NCI-H1048 (cell line): ENCODE measurements at places on chromosomes 13 and 19.

DNA sequence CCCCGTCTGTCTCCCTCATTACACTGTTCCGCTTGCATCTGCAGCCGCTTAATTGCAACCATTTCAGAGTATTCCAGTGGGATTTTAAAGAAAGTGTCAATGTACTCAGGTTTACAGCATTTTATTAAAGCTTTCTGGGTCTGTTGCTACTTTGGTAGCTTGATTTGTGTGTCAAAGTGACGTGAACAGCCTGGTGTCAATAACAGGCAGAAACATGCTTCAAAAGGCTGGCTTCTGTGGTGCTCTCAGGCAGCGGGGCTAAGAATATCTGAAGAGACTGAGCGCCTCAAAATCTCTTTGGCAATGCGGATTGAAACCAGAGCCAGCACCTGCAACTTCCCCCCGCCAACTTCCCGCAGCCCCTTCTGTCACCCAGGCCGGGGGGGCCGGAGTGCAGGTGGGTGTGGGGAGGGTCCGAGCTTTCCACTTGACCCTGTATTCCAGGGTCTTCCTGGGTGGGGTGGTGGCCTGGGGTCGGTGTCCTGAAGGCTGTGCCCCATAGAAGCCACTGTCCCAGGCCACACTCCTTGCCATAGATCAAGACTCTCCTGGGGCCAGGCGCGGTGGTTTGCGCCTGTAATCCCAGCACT lies 81.2 kb downstream of the KDM4B start:
- no peak for DNase-seq

DNA sequence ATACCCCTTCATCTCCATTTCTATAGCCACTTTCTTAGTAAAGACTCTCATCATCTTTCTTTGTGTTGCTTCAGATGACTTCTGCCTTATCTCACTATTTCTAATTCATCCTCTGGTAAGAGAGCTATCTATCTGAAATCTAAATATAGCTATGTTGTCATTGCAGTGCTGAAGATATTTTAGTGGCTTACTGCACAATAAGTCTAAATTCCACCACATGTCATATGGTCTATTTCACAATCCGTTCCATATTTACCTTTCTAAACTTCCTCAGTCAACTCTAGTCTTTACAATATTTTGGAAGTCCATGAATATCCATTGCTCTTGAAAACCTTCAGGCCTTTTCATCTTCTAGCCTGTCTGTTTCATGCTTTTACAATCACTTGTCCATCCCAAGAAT lies 465.1 kb upstream of the SLC10A2 start:
- DNase-seq: no peak

GRCh38 chr13:85503797-85504196 lies 295.4 kb downstream of the SLITRK6 start:
- no peak for DNase-seq

DNA sequence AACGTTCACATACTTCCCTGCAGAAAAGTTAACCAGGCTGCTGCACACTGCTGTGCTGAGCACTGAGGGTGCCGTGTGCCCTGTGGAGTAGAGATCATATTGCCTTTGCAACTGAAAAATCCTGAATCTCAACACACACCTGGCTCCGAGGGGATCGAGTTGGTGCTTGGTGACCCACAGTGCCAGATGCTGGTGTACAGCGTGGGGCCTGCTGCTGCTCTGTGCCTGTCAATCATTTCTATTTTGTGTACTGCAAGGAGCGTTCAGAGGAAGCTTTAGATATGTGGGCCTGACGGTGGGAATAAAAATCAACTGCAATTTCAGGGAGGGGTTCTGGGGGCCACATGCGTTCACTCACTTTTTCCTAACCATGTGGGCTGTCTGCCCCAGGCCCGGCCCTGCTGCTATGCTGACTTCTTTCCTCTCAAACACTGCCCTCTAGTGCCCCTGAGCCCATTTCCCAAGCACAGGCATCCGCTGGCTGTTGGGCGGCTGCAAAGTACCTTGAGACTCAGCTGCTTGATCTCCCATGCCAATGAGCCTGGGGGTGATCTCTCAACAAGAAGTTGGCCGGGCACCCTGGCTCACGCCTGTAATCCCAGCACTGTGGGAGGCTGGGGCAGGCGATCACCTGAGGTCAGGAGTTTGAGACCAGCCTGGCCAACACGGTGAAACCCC lies 9.7 kb upstream of the LENG8 start:
- no peak for DNase-seq

GRCh38 chr13:97986835-97987234 lies 33.4 kb downstream of the IPO5 start:
- no peak for DNase-seq

- no peak for DNase-seq
These were observed 4.4 kb upstream of the TUBA3C start for GRCh38 chr13:19185865-19186645.

GRCh38 chr19:15282311-15282705 lies 50.0 kb downstream of the BRD4 start:
- DNase-seq: no peak

- DNase-seq: no peak
These were observed 418.2 kb downstream of the DCT start for GRCh38 chr13:94061301-94061700.

GRCh38 chr13:41312176-41312500 lies 1.1 kb downstream of the NAA16 start:
- DNase-seq: no peak

- DNase-seq: no peak
These were observed 132.7 kb upstream of the KL start for GRCh38 chr13:32883474-32883873.

DNA sequence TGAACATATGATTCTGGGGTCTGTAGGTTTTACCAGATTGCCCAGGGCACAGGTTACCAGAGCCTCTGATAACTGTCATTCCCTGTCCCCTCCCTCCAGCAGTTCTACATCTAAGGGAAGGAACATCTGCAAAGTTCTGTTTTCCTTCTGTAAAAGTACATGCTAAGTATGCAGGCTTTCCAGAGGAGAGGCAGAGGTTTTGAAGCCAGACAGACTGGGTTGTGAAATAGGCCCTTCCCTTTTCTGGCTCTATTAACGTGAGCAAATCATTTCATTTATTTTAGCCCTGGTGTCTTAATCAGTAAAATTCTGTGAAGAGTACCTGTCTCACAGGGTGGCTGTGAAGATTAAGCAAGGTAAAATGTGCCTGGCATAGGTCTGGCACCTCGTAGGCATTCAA lies 66.1 kb upstream of the C1QTNF9 start:
- no peak for DNase-seq

DNA sequence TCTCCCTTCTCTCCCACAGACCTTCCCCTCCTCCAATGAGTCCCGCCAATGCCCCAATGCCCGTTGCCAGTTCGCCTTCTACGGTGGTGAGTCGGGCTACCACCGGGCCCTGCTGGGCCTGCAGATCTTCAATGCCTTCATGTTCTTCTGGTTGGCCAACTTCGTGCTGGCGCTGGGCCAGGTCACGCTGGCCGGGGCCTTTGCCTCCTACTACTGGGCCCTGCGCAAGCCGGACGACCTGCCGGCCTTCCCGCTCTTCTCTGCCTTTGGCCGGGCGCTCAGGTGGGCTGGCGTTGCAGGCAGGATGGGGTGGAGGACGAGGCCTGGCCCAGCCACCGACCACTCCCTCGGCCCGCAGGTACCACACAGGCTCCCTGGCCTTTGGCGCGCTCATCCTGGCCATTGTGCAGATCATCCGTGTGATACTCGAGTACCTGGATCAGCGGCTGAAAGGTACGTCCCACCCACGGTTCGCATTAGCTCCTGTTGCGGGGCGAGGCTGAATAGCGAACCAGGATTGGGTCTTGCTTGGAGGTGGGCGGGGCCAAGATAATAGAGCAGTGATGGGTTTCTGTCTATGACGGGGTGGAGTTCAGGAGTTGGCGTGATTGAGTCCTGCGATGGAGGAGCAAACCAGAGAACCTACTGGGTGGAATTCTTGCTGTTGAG lies 11.1 kb downstream of the SLC44A2 start:
- no peak for DNase-seq

GRCh38 chr19:16446108-16446723 lies 25.6 kb downstream of the EPS15L1 start:
- DNase-seq: no peak

DNA sequence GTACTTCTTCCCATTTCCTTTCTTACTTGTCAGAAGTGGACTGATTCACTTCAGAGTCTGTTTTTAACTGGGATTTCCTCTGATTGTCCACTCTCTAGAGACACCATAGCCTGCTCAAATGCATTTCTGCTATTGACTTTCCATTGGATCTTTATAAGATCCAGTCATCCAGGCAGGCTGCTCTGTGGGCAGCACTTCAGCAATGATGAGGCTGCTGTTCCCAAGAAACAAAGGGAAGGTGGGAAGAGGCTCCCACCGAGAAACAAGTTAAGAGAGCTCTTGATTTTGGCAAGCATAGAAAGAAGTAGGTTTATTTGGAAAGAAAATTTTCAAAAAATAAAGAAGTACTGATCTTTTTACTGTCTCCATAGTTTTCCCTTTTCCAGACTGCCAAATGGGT lies 125.8 kb upstream of the STARD13 start:
- DNase-seq: no peak

DNA sequence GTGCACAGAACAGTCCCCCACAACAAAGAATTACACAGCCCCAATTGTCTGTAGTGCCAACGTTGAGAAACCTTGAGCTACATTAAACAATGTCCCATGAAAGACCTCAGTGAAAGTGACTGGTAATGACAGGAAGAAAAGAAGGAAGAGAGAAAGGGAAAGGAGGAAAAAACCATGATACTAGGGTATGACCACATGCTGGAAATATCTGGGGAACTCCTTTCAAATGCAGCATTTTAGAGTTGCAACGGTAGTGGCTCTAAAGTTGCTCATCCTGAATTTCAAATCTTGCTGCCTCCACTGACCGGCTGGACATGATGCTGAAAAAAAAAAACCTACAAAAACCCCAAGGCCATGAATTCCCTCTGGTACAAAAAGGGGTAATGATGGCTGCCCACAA lies 26.5 kb downstream of the FPR3 start:
- no peak for DNase-seq

DNA sequence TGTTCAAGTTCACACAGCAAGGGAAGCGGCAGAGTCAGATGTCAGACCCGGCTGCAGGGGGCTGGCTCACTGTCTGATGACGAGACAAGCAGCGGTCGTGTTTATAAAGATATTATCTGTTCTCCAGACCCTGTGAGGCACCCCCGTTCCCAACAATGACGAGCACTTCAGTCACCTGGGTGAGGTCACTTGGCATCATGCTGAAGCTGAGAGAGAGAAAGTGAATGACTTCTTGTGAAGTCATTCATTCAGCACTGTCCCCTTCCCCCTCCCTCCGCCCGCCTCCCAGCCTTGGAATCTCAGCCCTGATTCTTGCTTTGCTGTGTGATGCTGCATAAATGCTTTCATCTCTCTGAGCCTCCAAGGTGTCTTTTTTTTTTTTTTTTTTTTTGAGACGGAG lies 4.9 kb upstream of the LYPD3 start:
- DNase-seq: no peak
